ENCODE measurements at places on chromosomes 16 and 17. TPM values are rescaled to one million over a fixed set of nuclear protein-coding genes. Genes with fewer than 3 reads are reported as not detected.
A peak's percentile ranks its signal among the peaks of the same experiment; 100 is the strongest.

DNA sequence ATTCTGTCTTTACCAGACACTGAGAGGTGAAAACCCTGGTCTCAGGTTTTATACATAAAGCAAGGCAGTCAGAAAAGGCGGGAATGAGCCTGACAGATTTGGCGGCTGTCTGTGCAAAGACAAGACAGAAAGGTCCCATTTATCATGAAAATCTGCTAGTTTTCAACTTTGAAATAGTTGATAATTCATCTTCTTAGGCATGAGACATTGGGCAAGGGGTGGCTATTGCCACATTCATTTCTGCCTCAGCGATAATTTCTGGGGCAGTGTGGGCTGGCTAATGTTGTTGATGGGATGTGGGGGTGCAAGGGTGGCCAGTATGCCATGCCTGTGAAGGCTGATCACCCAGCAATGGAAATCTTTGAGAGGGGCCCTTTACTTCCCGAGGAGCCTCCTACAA is 173.8 kb upstream of the RPH3AL start:
- no peak for DNase-seq

Gene HOXB3
- total RNA-seq: 3.8 TPM

- DNase-seq: no peak
Measured at GRCh38 chr17:65121916-65122806, 15.0 kb upstream of the RGS9 start.

GRCh38 chr16:87006789-87007745 is 310.1 kb downstream of the C16orf95 start:
- DNase-seq: no peak

Gene TBC1D3G
- total RNA-seq: not detected

Gene OTOP2
- not detected for total RNA-seq

- no peak for DNase-seq
Measured at GRCh38 chr16:85384833-85385462, 228.2 kb upstream of the GSE1 start.

GRCh38 chr16:396605-397004 is 394 bp upstream of the NME4 start:
- DNase-seq: no peak

Gene TOP2A
- total RNA-seq: 199 TPM

DNA sequence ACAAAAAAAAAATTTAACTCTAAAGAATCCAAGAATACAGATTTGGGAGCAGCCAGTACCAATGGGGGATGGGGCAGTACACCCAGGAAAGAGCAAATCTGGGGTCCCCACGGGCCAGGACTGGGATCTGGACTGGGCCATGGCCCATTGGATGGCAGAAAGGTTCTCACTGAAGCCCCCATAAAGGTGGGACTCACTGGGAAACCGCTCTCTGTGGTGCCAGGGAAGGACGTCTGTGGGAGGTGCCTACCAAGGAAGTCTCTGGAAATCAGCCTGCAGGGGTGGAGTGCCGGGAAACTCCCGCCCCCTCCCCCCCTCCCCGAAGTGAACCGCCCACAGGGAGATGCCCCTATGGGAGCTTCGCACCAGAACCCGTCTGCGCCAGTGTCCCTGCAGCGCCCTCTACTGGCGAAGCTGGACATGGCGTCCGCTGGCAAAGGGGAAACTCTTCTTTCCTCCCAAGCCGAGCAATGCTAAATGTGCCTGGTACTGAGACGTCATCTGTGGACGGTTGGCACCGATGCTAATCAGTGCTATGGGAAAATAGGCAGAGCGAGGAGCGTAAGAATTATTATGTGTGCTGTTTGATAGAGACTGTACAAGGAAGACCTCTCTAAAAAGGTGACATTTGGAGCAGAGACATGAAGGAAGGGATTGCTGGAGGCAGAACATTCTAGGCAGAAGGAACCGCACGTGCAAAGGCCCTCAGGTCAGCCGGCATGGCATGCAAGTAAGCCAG is 671.1 kb downstream of the WWOX start:
- peak; percentile 62 for DNase-seq

GRCh38 chr16:2122429-2122828 is 13.3 kb downstream of the PKD1 start:
- DNase-seq: no peak

All from activated T-helper 2 cell treated with anti-CD3 and anti-CD28 coated beads, Interferon-gamma antibody, Interleukin-2, Interleukin-4, amounts not matched to agents 10 μg/mL and 5 μg/mL and 100 μg/mL, durations not matched to agents 14 hours and 24 hours and 36 hours (primary cell).